ENCODE measurements at places on chromosomes 13 and 19. TPM values are rescaled to one million over a fixed set of nuclear protein-coding genes. Genes with fewer than 3 reads are reported as not detected.

IQCN gene
- 4.0 TPM for total RNA-seq

VSTM2B gene
- total RNA-seq = not detected

GRIN2D gene
- 0.14 TPM for total RNA-seq

ZGLP1 gene
- total RNA-seq = 7.3 TPM

ZNF829 gene
- total RNA-seq = 3.3 TPM

MIA gene
- total RNA-seq = 1.1 TPM

KISS1R gene
- total RNA-seq = 1.1 TPM

C1QTNF9B gene
- not detected for total RNA-seq

DAND5 gene
- total RNA-seq = not detected

Measured in natural killer cell treated with Interleukin-12 subunit alpha and Interleukin-12 subunit beta and Interleukin-15 and Interleukin-18, amount 100 ng/mL, for 72 hours (primary cell).